ENCODE measurements at places on chromosomes 7 and 10. TPM values are rescaled to one million over a fixed set of nuclear protein-coding genes. Genes with fewer than 3 reads are reported as not detected.

Gene PIP
- total RNA-seq: not detected

Gene HPSE2
- not detected for total RNA-seq

Gene FOXP2
- total RNA-seq: not detected

Gene MTPN
- total RNA-seq: 143 TPM

Gene VWDE
- total RNA-seq: 2.3 TPM

Gene HABP2
- not detected for total RNA-seq

Gene CH25H
- total RNA-seq: 0.12 TPM

Gene MYO1G
- 429 TPM for total RNA-seq
